SK-N-SH (cell line): ENCODE measurements at places on chromosomes 1 and 21. TPM values are rescaled to one million over a fixed set of nuclear protein-coding genes. Genes with fewer than 3 reads are reported as not detected.

TAS1R1 gene
- not detected in 2 replicates for polyA plus RNA-seq

C1orf226 gene
- 0.03 and 0.05 TPM in 2 replicates for polyA plus RNA-seq

C1QTNF12 gene
- 0.59 TPM in 1 of 2 replicates, not detected in the other for polyA plus RNA-seq

INSRR gene
- 0.20 and 0.63 TPM in 2 replicates for polyA plus RNA-seq

PRDM16 gene
- not detected in 2 replicates for polyA plus RNA-seq

RNU1-2 gene
- not detected in 2 replicates for polyA plus RNA-seq

AMY1C gene
- not detected in 2 replicates for polyA plus RNA-seq

DNAJC28 gene
- polyA plus RNA-seq, result 0.58 and 0.88 TPM in 2 replicates

USH2A gene
- under 0.01 TPM in 1 of 2 replicates, not detected in the other for polyA plus RNA-seq

GBP3 gene
- polyA plus RNA-seq, result 8.5 and 13.7 TPM in 2 replicates

RAD54L gene
- polyA plus RNA-seq, result 11.5 and 13.4 TPM in 2 replicates

ZFP69B gene
- polyA plus RNA-seq, result 1.7 and 2.1 TPM in 2 replicates

UBL4B gene
- polyA plus RNA-seq, result not detected in 2 replicates

OPTC gene
- not detected in 2 replicates for polyA plus RNA-seq

SLAMF7 gene
- polyA plus RNA-seq, result not detected in 2 replicates

CDK11A gene
- polyA plus RNA-seq, result 22.0 and 24.0 TPM in 2 replicates

KLHL12 gene
- 22.6 and 33.0 TPM in 2 replicates for polyA plus RNA-seq

DCST1 gene
- not detected in 2 replicates for polyA plus RNA-seq

IL23R gene
- polyA plus RNA-seq, result not detected in 2 replicates

HJV gene
- 0.05 TPM in 1 of 2 replicates, not detected in the other for polyA plus RNA-seq

UMODL1 gene
- not detected in 2 replicates for polyA plus RNA-seq

ELF3 gene
- 0.10 and 0.11 TPM in 2 replicates for polyA plus RNA-seq

PDZK1IP1 gene
- not detected in 2 replicates for polyA plus RNA-seq

OR2L13 gene
- 0.15 and 0.23 TPM in 2 replicates for polyA plus RNA-seq

RSBN1 gene
- polyA plus RNA-seq, result 3.9 and 4.0 TPM in 2 replicates

LCE2A gene
- polyA plus RNA-seq, result not detected in 2 replicates

DRAM2 gene
- polyA plus RNA-seq, result 19.2 and 26.4 TPM in 2 replicates

CYYR1 gene
- polyA plus RNA-seq, result not detected in 2 replicates

OR2L5 gene
- polyA plus RNA-seq, result not detected in 2 replicates

SPRR4 gene
- polyA plus RNA-seq, result not detected in 2 replicates

S100PBP gene
- polyA plus RNA-seq, result 13.2 and 19.2 TPM in 2 replicates

PTGS2 gene
- polyA plus RNA-seq, result 5.9 and 6.3 TPM in 2 replicates

RYR2 gene
- under 0.01 and 0.03 TPM in 2 replicates for polyA plus RNA-seq

TBX19 gene
- polyA plus RNA-seq, result 2.7 and 3.5 TPM in 2 replicates

GNAT2 gene
- 0.16 TPM in 2 replicates for polyA plus RNA-seq

ITLN2 gene
- polyA plus RNA-seq, result not detected in 2 replicates

WRAP73 gene
- polyA plus RNA-seq, result 61.9 and 67.8 TPM in 2 replicates

RGS18 gene
- polyA plus RNA-seq, result not detected in 2 replicates

DAB1 gene
- 2.3 and 2.9 TPM in 2 replicates for polyA plus RNA-seq
